ENCODE measurements at places on chromosomes 2 and 18.

DNA sequence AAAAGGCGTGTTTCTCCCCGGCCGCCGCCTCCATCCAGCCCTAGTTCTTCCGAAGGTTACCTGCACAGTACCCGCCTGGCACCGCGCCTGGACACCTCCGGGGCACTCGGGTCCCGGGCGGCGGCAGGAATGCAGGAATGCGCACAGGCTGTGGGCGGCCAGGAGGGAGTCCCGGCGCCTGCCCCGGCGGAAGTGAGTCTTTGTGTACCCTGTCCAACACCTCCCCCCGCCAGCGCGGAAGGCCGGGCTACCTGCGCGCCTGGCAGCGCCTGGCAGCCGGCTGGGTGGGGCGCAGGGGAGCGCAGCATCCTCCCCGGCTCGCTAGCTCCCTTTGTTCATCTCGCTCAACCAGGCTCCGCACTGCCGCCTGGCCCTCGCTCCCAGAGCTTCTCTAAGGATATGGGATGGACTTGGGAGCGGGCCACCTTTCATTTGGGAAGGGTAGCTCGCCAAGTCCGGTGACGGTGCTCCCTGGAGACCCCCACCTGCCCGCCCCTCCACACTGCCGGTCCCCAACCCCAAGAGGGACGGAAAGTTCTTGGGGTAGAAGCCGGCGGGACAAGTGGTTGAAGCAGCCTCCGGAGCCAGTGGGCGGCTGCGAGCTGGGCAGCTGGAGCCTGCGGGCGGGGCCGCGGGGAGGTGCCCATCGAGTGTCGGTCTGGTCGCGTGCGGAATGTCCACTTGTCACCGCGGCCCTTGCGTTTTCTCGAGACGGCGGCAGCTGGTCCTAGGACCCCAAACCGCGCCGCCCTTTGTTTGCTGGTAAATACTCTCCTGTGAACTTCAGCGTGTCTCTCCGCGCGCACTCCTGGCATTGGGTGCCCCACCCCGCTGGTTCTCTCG, 1.2 kb upstream of the ST6GAL2 start:
- DNase-seq: no peak

- DNase-seq: no peak
Observed at GRCh38 chr18:61360404-61361383, 27.5 kb downstream of the CDH20 start.

GRCh38 chr2:9377461-9378097, 45.7 kb downstream of the ITGB1BP1 start:
- no peak for DNase-seq

DNA sequence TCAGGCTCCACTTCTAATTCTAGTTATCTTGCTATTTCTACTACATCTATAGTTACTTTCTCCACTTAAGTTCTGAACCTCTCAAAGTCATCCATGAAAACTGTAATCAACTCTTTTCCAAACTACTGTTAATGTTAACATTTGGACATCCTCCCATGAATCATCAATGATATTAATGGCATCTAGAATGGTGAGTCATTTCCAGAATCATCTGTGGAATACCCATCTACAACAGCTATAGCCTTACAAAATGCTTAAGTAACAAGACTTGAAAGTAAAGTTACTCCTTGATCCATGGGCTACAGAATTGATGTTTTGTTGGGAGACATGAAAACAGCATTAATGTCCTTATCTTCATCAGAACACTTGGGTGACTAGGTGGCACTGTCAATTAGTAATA, 35.4 kb downstream of the BARD1 start:
- DNase-seq: no peak

DNA sequence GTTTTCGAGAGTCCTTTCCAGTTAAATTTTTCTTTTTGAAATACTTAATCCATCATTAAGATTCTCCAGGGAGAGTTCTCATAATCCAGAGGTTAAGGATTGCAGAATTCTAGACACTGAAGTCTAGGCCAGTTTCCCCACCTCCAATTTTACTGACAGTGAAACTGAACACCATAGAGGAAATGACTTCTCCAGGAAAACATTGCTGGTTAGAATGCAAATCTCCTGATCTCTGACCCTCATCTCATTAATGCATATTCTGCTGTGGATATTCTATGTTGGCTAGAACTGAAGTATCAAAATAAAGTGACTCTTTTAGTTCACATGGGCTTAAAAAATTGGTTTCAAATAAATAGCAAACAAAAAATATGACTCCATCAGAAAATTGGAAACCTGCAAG, 105.8 kb upstream of the UGP2 start:
- DNase-seq: no peak

- DNase-seq: no peak
Observed at GRCh38 chr2:147375073-147375472, 469.8 kb upstream of the ACVR2A start.

GRCh38 chr2:34729845-34730244, 1130.7 kb upstream of the FAM98A start:
- no peak for DNase-seq

- DNase-seq: no peak
Observed at GRCh38 chr2:222930862-222931261, 70.0 kb downstream of the ACSL3 start.

GRCh38 chr18:42838546-42839145, 276.8 kb downstream of the RIT2 start:
- no peak for DNase-seq

DNA sequence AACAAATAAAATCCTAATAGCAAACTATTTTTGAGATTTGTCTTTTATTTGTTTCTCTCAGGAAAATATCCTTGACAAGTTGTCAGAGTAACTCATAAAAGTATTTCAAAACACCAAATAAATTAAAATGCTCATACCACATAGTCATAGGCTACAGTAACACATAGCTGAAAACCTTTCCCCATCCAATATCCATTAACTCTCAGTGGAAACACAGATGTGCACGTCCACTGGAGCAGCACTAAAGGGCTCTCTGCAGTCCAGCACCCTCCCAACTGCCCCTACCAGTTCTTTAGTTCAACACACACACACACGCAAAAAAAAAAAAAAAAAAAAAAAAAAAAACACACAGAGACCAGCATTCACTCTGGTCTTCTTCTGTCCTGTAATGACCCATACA, 879 bp upstream of the XDH start:
- no peak for DNase-seq

DNA sequence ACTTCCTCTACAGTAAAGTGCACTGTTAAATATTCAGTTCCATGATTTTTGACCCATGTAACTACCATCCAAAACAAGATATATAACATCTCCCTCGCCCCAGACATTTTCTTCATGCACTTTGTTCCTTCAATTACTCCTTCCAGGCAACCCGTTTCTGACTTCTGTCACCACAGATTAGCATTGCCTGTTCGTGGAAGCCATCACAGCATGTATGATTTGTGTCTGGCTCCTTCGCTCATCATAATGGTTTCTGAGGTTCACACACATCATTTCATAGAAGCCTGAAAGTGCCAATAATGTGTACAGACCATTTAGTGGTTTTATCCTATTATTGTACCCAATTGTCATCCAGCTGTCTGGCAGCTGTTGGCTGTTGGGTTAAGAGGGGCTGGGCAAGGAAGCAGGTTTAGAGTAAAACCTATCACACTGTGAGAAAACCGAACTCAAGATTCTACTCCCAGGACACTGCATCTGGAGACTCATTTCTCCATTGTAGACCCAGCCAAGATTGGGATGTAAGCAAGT, 16.1 kb downstream of the ARHGAP28 start:
- DNase-seq: no peak

- DNase-seq: no peak
Observed at GRCh38 chr2:53751728-53752127, 15.9 kb upstream of the CHAC2 start.

GRCh38 chr2:2998971-2999370, 378.6 kb downstream of the EIPR1 start:
- no peak for DNase-seq

DNA sequence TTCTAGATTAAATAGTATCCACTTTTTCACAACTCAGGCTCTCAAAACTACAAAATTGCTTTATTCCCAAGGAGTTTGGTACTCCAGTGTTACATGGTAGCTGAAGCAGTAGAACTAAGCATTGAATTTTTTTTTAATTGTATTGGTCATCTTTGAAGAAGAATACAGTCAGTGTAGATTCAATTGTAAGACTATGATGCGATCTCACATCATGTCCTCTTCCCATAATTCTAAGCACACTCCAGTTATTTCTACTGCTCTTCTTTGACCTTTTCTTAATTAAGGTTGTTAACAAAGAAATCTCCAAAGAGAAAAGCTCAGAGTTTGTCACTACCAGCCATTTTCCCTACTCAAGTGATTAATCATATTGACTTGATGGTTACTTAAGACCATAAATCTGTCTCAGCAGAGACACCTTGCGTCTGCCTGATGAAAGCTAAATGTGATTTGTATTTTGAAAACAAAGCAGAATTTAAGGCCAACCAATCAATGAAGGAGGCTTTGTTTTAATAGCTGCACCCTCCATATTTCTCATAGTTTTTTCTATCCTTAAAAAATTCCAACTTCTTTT, 130.2 kb downstream of the DTNA start:
- no peak for DNase-seq

GRCh38 chr2:41170589-41170988, 718.7 kb upstream of the SLC8A1 start:
- no peak for DNase-seq

DNA sequence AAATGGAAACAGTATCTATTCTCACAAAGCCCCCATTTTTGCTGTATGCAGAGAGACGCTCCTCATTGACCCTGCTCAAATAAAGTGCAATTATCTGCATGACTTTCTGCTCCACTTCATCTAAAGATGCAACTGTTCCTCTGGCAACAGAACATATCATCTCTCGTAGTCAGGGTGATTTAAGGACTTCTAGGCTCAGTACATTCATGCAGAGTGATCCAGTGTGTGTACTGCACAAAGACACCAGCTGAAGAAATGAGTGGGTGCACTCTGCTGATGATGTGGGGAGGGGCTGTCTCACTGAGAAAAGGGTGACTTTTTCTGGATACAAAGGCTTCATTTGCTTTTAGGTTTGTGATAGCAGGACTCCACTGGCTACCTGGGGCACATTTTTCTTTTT, 355.2 kb downstream of the GALNT13 start:
- DNase-seq: no peak

- DNase-seq: no peak
Observed at GRCh38 chr2:149224543-149224942, 105.8 kb upstream of the LYPD6 start.

DNA sequence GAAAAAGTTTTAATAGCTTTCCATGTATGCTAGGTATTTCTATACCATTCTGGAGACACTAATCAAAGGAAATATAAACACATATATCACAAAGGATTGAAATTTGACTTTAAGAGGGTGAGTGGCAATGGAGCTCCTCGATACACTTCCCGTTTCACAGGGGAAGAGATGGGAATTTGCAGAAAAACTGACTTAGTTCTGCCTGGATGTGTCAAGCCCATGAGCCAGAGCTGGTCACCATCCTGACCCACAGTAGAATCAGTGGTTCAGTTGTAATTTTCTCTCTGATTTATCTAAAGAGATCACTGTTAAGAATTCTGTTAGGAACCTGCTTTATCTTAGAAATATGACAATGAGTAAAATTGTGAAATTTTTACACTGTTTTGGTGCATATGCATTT, 34.2 kb downstream of the PLCL1 start:
- no peak for DNase-seq

GRCh38 chr2:57908736-57909161, 137.9 kb upstream of the VRK2 start:
- no peak for DNase-seq

GRCh38 chr18:48962994-48963561, 12.3 kb upstream of the SMAD7 start:
- no peak for DNase-seq

- DNase-seq: no peak
Observed at GRCh38 chr2:162538967-162539366, 195.0 kb downstream of the GCA start.

DNA sequence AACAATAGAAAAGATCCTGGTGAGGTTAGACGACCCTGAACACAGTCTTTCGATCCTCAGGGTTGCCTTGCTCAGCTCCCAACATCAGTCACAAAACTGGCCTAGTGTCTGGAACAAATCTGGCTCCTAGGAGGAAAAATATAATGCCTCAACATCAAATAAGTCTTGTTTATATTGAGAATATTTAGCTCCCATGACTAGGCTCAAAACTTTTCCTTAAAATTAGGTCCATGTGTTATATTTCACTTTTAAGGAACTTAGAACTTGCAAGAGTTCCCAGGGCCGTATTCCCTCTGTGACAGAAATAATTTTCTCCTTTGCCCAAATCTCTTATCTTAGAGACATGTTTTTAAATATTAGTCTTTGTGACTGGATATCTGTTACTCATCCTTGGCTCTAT, 819.7 kb upstream of the ZEB2 start:
- DNase-seq: no peak

DNA sequence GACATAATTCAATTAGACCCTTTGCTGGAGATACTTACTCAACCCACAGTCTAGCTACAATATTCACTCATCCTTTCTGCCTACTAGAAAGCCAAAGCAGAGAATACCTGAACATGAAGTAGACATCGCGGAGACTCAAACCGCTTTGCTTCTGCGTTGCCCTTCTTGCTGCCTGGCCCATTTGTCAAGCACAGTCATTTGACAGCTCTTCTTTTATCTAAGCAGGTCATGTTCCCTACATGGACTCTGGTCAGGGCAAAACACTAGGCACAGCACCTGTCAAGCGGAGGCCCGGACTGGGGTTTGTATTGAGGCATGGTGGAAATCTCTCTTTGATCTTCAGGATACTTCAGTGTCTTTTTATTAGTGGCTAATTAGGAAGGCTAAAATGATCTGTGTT, 89.7 kb downstream of the FARSB start:
- DNase-seq: no peak

GRCh38 chr2:84946204-84947009, 24.6 kb upstream of the KCMF1 start:
- DNase-seq: peak; percentile 57

- no peak for DNase-seq
Observed at GRCh38 chr18:25604894-25605597, 253.1 kb upstream of the ZNF521 start.

DNA sequence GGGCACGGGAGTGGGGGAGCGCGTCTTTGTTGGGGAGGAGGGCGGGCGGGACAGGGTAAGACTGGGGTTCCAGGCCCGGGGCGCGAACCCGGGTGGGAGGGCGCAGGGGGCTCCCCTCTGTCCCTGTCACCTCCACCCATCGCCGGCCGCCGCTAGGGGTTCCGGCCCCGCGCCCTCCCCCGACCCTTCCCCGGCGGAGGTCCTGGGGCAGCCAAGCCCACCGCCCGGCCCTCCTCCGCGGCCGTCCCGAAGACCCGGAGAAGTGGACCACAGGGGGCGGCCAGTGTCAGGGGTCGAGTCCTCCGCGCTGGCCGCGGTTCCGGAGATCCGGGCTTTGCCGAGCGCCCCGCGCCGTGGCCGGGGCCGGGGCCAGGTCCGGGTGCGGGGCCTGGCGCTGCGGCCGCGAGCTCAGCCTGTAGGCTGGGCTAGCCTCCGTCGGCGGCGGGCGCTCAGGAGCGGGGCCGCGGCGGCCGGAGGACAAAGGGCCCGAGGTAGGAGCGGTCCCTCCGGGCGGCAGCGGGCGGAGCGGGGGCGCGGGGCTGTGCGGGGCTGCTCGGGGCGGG, 16.6 kb upstream of the E2F6 start:
- no peak for DNase-seq

DNA sequence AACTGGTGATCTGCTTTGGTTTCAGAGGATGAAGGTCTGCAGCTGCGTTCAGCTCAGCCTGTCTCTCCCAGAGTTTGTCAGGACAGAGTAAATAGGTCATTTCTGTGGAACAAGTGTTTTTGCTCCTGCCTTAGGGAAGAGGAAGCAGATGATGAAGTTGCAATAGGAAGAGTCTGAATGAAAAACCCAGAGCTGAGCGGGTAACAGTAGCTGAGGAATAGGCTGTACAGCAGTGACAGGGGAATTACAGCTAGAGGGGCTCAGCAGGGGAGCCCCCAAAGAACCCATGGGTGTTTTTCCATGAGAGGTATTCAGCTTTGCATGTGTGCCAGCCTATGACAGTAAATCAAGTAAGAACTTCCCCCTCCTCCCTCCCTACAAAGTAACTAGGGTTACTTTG, 10.3 kb upstream of the CYBRD1 start:
- no peak for DNase-seq
